ENCODE measurements at places on chromosomes 1 and 21.

DNA sequence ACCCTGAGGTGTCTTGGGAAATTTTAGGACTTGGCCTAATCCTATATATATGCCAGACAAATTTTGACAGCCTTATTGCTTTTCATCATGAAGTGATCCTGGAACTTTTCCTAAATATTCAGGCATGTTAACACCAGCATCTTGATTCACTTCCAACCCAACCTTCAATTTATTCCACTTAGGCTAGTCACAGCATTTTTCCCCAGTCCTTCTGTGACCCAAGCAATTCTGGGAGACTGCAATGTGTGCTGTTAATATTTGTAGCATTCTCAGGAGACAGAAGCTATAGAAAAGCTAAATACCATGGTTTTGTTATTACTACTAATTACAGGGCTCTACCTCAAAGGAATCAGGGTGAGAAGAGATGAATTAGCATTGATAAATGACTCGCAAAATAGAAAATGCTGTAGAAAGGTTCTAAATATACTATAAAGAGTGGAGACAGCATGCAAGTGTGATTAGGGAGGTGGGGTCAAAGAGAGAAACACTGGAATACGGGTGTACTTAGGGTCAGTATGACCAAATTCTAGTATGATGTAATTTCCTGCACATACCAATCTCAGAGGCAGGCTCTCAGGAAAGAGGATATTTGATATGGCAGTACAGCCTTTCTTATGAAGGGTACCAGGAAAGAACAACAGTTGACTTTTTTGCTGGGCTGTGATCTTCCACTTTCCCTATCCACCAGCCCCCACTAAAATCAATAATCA, 29.1 kb downstream of the PRRX1 start:
- no peak for DNase-seq

DNA sequence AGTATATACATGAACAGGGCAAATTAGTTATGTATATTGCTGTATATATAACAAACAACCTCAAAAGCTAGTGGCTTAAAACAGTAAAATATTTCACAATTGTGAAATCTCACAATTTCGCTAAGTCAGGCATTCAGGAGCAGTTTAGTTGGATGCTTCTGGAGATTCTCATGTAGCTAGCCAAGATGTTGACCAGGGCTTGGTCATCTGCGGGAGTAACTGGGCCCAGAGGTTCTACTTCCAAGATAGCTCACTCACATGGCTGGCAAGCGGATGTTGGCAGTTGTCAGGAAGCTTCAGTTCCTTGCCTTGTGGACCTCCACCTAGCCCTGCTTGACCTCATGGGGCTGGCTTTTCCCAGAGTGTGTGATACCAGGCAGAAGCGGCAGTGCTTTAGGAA, 95.6 kb downstream of the TTC3 start:
- no peak for DNase-seq

DNA sequence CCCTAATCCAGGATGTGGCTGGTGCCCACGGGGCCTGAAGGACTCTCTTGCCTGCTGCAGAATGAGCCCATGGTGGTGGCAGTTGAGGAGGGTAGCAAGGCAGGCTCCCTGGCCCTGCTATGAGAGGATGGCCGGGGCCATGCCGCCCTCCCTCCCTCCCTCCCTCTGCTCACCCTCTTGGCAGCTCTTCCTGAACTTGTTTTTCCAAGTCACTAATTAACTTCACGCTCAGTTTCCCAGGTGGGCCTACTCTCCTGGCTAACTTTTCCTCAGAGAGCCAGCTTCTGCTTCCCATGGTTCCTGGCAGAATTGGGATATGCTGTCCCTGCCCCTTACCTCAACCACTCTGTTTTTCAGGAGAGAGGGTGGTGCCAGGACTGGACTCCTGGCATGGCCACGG, 10.2 kb downstream of the KCNC4 start:
- no peak for DNase-seq

DNA sequence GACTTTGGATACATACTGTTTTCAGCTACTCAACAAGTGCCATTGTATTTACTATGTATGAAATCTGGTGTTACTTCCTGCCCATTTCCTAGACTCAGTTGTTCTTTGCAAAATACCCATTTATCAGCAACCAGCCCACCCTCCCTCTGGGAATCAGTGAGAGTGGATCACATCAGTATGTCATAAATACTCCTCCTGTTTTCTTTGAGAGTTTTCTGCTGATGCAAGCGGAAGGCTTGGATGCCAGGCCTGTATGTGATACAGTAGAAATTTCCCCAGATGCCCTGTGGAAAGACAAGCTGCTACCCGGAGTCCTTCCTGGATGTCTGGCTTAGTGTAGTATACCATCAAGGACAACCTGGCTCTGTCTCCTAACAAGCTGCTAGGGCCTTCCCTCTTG, 2.4 kb upstream of the PTPRC start:
- no peak for DNase-seq

All from GM04503 (cell line).